ENCODE measurements at places on chromosomes 12 and 14.

DNA sequence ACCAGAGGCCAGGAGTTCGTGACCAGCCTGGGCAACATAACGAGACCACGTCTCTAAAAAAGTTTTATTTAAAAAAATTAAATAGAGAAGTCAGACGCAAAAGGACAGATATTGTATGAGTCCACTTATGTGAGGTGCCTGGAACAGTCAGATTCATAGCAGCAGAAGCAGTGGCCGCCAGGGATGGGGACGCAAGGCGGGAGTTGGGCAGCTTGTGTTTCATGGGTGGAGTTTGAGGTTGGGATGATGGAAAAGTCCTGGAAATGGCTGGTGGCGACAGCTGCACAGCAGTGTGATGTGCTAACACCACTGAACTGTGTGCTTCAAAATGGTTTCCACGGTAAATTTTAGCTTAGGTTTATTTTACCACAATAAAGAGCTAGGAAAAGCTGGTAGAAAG, 57.6 kb upstream of the DDX11 start:
- no peak for DNase-seq

DNA sequence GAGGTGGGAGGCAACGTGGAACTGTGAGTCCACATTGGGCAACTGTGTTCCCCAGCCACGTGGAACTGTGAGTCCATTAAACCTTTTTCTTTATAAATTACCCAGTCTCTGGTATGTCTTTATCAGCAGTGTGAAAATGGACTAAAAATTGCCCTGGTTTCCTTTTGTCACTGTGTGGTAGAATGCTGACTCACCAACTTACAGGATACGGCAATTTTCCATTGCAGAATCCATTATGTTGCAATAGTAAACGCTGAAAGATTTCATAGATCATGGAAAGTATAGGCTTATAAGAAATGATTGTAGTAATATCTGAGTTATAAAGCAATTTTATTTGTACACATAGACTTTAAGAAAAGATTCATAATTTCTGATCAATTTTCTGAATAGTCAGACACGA, 93.0 kb downstream of the GTF2A1 start:
- no peak for DNase-seq

- no peak for DNase-seq
Observed at GRCh38 chr12:25156061-25156460, 38.9 kb downstream of the DNAI7 start.

GRCh38 chr12:24359418-24359817, 409.9 kb upstream of the SOX5 start:
- no peak for DNase-seq

- no peak for DNase-seq
Observed at GRCh38 chr12:31736472-31736871, 7.7 kb upstream of the AMN1 start.

GRCh38 chr12:124125203-124125871, 152.3 kb downstream of the ZNF664 start:
- DNase-seq, result no peak

DNA sequence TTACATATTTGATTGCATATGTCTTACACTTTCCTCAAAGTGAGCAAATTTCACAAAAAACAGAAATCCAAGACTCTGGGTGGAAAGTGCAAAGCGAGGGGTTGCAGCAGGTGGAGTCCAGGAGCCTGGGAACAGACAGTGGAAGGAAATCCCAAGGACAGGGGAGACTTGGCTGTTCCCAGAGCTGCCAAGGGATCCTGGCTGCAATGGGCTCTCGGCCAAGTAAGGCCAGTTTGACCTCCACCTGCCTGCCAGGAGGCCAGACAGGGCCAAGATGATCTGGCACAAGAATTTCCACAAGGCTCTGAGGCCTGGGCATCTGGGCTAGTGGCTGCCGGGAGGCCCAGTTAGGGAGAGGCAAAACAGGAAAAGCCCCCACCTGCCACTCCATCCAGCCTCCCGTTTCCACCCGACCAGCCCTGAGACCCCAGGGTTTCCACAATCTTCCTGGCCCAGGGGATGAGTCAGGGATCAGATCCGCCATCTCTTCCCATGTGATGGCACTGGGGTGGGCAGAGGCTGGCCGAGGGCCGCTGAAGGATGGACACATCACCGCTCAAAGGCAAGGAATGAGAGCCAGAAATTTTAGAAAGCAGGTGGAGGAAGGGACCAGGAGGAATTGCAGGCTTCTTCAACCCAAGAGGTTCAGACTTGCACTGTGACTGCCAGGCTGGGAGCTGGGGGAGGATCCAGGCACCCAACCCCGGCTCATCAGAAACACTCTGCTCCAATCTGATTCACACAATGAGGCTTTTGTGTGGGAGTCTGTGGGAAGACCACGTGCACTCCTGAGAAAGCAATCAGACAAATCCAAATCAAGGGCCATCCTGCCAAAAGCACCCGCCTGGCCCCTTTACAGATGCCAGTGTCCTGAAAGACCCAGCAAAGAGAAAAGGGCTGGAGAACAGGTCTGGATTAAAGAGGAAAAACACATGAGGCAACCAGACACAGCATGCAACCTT, 16.3 kb downstream of the SCARB1 start:
- no peak for DNase-seq

DNA sequence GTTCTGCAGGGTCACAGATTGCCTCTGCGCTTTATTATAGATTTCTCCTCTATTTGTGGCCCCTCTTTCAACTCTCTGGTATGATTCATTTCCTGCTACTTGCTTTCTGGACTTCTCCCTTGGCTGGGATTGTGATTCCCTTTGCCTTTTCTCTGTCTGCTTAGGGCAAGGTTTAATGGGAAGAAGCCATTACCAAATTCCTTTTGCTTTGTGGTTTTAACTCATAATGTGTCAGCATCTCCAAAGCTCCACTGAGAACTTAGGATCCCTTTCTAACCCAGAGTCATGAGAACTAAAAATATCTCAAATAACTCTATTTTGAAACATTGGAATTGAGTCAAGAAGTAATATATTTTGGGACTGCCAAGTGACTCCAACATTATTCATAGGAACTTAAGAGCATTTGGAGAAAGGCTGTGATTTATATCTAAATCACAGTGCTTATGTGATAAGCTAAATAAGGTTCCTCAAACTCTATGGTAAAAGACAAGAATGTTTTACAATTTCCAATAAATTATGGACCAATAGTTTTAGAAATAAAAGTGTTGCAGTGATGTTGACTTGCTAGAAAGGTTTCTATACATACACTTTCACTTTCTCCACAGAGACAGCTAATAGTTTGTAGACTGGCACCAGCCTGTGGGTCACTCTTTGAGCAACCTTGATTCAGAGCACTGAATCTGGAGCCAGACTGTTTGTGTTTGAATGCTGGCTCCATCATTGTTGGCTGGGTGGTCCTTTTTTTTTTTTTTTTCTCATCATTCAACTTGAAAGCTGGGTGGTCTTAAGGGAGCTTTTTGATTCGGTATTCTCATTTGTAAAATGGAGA, 93.9 kb downstream of the DACT1 start:
- no peak for DNase-seq

DNA sequence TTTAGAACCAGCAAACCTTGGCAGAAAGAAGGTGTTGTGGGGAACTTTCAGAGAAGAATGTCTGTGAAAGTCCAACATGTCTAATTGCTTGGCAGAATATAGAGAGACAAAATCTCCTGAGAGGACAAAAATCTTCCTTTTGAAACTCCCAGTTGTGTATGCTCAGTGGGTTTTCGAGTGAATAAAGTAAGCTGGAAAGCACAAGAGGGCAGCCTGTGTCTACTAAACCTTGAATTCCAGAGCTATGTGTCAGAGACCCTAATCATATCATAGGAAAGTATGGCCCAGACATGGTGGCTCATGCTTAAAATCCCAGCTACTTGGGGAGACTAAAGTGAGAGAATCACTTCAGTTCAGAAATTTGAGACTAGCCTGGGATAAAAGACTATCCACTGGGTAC, 661.2 kb downstream of the SLC16A7 start:
- DNase-seq, result no peak

DNA sequence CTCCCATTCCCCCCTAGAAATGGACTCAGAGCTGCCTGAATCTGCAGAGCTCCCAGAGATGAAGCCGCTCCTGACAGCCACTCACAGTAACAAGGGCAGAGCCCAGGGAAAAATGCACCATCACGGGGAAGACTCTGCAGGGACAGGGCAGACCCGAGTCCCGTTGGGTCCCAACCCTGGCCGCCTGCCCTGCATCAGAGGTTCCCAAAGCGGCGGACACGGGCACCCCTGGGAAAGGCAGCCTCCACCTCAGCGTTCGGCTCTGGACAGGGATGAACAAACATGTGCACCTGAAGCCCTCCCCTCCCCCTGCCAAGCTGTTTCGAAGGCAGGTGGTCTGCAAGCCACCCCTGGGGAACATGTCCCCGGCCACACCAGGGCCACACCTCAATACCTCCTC, 320.4 kb downstream of the ADGRD1 start:
- peak; percentile 53 for DNase-seq

DNA sequence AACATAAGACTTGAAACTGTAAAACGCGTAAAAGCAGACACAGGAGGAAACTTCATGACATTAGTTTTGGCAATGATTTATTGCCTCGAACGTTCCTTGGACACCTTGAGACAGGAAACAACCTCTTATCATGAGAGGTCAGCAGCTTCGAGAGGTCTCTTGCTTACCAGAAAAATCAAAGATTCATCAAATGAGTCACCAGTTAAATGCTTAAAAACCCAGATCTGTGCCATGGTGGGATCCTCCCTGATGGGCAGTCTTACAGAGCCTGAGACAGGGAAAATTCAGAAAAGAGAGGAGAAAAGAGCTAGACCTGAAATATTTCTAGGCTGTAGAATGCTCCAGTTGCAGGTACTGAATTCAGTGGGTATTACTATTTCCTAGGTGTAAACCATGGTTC, 1093.9 kb downstream of the AACS start:
- no peak for DNase-seq

DNA sequence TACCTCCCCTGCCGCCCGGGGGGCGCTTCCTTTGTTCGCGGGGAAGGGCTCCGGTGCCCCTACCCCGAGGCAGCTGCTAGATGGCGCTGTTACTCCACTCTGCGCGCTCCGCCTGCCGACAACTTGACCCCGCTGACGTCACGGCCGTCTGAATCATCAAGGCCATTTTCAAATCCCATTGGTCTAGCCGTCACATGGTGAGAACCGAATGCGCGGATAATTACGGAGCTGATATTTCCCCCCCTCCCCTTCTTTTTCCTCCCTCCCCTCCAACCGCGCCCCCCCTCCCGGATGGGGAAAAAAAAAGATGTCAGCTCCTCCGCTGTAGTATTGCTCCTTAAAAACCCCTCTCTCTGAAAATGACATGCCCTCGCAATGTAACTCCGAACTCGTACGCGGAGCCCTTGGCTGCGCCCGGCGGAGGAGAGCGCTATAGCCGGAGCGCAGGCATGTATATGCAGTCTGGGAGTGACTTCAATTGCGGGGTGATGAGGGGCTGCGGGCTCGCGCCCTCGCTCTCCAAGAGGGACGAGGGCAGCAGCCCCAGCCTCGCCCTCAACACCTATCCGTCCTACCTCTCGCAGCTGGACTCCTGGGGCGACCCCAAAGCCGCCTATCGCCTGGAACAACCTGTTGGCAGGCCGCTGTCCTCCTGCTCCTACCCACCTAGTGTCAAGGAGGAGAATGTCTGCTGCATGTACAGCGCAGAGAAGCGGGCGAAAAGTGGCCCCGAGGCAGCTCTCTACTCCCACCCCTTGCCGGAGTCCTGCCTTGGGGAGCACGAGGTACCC, at the start of gene HOXC10:
TSS of gene HOXC10 (plus strand) at position 246 of the 791 bp plus-strand sequence. CDS start at position 360, 114 bp downstream.
- DNase-seq, result peak; percentile 70

DNA sequence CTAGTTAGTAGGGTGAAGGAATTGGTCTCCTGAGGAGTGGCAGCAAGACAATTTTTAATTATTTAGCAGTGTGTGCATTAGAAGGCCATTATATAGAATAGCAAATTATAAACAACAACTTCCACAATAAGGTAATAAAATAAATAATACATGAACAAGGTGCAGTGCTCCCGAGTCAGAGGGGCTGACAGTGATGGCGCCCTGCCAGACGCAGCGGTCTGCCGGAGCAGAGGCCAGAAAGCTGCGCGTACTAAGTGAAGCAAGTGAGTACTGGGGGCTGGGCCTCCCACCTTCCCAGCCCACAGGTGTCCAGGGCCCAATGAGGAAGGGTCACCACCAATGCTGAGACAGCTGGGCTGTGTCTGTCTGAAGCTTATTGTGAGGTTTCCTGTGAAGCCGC, 72.0 kb upstream of the VRK1 start:
- DNase-seq, result no peak

DNA sequence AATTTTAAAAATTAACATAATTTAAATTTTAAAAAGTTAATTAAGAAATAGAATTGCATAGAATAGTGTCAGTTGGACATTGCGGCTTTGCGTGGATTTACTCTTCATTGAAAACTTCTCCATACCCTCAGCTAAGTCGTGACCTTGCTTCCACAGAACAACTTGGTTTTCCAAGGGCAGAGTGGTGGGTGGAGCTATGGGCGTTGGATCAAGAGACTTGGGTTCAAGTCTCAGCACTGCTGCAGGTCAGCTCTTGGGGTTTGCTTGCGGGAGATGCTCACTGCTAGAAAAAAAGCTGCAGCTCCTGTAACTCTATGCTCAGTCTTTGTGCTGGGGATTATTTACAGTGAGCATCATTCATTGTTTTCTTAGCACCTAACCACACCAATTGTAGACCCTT, 133.7 kb downstream of the PRIMA1 start:
- no peak for DNase-seq

Measured in upper lobe of left lung (tissue), 6 donors.